T-cell (primary cell): ENCODE measurements at places on chromosomes 3 and 15. TPM values are rescaled to one million over a fixed set of nuclear protein-coding genes. Genes with fewer than 3 reads are reported as not detected.
A peak's percentile ranks its signal among the peaks of the same experiment; 100 is the strongest.

PAK6 gene
- total RNA-seq, result 2.1 TPM

PARP15 gene
- total RNA-seq, result 74.9 TPM

NOX5 gene
- not detected for total RNA-seq

GOLGA6D gene
- 0.13 TPM for total RNA-seq

FRMD5 gene
- 0.23 TPM for total RNA-seq

CPLX3 gene
- 0.26 TPM for total RNA-seq

TUBGCP5 gene
- 17.1 TPM for total RNA-seq

MAGI1 gene
- total RNA-seq, result 0.23 TPM

DNA sequence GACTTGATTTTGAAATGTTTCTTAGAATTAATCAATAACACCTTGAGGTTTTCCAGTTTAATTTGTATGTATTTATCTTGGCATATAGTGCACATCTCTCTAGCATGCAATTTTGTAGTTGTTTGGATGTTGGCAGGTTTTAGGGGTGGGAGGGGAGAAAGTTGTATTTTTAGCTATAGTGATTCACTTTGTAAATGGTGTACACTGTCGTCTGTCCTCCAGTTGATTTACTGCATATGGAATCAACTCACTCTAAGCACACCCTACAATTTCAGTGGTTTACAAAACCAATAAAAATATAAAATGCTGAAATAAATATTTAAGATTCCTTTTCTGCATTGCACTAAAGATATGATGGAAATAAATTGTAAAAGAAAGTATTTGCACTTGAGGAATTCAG lies 199.1 kb downstream of the CDIN1 start:
- H3K27ac ChIP-seq, result no peak overlapping the region
- no peak overlapping the region for H3K4me3 ChIP-seq
- H3K4me1 ChIP-seq, result no peaks in the 10 kb centered on the region
- DNase-seq, result no peak
- H3K27me3 ChIP-seq, result no peaks in the 10 kb centered on the region

GRCh38 chr3:66952357-66952756 lies 45.8 kb upstream of the KBTBD8 start:
- no peaks in the 10 kb centered on the region for H3K36me3 ChIP-seq
- no peak for DNase-seq
- no peak overlapping the region for H3K27ac ChIP-seq
- no peaks in the 10 kb centered on the region for H3K27me3 ChIP-seq

DNA sequence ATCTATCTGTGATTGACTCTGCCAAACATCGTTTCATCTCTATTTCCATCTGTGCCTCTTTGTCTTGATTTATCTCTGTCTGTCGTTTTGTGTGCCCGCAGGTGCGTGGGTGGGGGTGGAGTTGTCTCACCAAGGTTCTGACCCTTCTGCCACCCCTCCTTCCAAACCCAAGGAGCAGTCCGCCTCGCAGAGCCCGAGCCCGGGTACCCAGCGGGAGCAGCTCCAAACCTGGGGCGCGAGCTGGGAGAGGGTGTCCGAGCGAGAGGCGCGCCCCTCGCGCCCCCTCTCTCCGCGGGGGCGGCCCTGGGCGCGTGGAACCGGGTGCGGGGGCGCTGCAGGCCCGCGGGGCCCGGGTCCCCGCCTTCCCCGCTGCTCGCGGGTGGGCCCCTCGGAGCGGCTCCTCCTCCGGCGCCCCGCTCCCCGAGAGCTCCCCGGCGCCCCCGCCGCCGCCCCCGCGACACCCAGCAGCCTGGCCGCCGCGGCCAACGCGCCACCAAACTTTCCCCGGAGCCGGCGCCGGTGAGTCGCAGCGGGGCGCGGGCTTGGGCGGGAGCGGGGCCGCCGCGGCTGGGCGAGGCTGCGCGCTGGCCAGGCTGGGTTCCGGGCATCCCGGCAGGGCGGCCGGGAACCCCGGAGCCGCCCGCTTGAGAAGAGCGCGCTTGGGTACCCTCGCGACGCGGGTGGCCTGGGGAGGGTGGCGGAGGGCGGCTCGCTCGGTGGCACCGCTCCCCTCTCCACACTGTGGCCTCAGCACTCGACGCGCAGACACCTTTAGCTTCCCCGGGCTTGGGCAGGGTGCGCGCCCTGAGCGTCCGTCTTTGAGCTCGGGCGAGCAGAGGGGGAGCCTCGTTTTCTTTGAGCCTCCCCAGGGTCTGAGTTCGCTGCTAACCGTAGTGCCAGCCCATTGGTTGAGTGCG lies at the start of gene HRH1:
HRH1 (plus strand) TSS at position 458 of the 917 bp plus-strand sequence. CDS start 104,545 bp downstream, outside the sequence.
- H3K27ac ChIP-seq, result no peak within 1 kb of the TSS
- peaks cover 7% of the 10 kb centered on the region for H3K27me3 ChIP-seq
- DNase-seq, result no peak

- H3K27me3 ChIP-seq, result no peaks in the 10 kb centered on the region
- no peak for DNase-seq
- peaks cover 7% of the 10 kb centered on the region for H3K4me1 ChIP-seq
- H3K4me3 ChIP-seq, result no peak overlapping the region
- no peak overlapping the region for H3K27ac ChIP-seq
These were observed 84.0 kb upstream of the HERC1 start for GRCh38 chr15:63917588-63918316.

GRCh38 chr3:55718074-55718473 lies 231.0 kb upstream of the WNT5A start:
- H3K36me3 ChIP-seq, result no peaks in the 10 kb centered on the region
- no peaks in the 10 kb centered on the region for H3K4me1 ChIP-seq
- DNase-seq, result no peak

DNA sequence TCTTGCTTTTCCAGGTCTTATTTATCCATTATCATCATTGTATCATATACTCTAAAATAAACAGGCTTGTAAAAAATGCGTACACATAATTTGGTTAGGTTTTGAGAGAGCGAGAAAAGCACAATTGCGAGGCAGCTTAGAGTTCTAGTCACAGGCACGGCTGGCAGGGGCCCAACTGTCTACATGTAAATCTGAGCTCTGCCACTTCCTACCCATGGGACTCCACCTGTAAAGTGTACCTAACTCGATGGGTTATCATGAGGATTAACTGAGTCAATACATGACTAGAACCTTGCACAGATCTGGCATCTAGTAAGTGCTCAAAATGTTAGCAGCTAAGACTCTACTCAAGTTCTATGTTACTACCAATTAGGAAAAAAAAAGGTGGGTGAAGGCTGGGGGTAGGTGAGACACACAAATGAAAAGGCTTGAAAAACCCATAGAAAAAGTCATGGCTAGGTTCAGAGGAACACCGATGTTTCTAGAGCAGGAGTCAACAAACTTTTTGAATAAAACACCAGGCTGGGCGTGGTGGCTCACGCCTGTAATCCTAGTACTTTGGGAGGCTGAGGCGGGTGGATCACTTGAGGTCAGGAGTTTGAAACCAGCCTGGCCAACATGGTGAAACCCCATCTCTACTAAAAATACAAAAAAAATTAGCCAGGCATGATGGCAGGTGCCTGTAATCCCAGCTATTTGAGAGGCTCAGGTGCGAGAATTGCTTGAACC lies 36.2 kb downstream of the GLB1 start:
- no peaks in the 10 kb centered on the region for H3K27me3 ChIP-seq
- H3K4me1 ChIP-seq, result peaks cover 76% of the 10 kb centered on the region
- no peak overlapping the region for H3K4me3 ChIP-seq
- peak; percentile 21 for DNase-seq

GRCh38 chr3:196918968-196919367 lies 23.4 kb downstream of the NCBP2 start:
- no peak for DNase-seq
- no peak overlapping the region for H3K4me3 ChIP-seq
- H3K27me3 ChIP-seq, result no peaks in the 10 kb centered on the region
- H3K4me1 ChIP-seq, result no peaks in the 10 kb centered on the region
- H3K36me3 ChIP-seq, result peaks cover 6% of the 10 kb centered on the region
- H3K27ac ChIP-seq, result no peak overlapping the region

- no peaks in the 10 kb centered on the region for H3K27me3 ChIP-seq
- DNase-seq, result no peak
- no peaks in the 10 kb centered on the region for H3K4me1 ChIP-seq
- no peak overlapping the region for H3K27ac ChIP-seq
These were observed 159.4 kb downstream of the CDIN1 start for GRCh38 chr15:36738817-36739216.

- no peak overlapping the region for H3K4me3 ChIP-seq
- H3K4me1 ChIP-seq, result no peaks in the 10 kb centered on the region
- DNase-seq, result no peak
- no peaks in the 10 kb centered on the region for H3K36me3 ChIP-seq
These were observed 34.2 kb upstream of the INO80 start for GRCh38 chr15:41150279-41150678.

- no peak for DNase-seq
- peaks cover 4% of the 10 kb centered on the region for H3K27me3 ChIP-seq
- H3K36me3 ChIP-seq, result no peaks in the 10 kb centered on the region
These were observed 14.5 kb upstream of the RBSN start for GRCh38 chr3:15113471-15113870.

GRCh38 chr3:17407576-17407975 lies 334.9 kb downstream of the TBC1D5 start:
- no peak overlapping the region for H3K27ac ChIP-seq
- no peaks in the 10 kb centered on the region for H3K27me3 ChIP-seq
- no peaks in the 10 kb centered on the region for H3K4me1 ChIP-seq
- DNase-seq, result no peak
- no peak overlapping the region for H3K4me3 ChIP-seq

- no peak overlapping the region for H3K4me3 ChIP-seq
- H3K27me3 ChIP-seq, result no peaks in the 10 kb centered on the region
- DNase-seq, result no peak
- H3K27ac ChIP-seq, result no peak overlapping the region
These were observed 32.0 kb downstream of the UBE3A start for GRCh38 chr15:25406846-25407245.

GRCh38 chr3:44993471-44994205 lies 17.6 kb downstream of the EXOSC7 start:
- peaks cover 20% of the 10 kb centered on the region for H3K4me1 ChIP-seq
- no peak overlapping the region for H3K4me3 ChIP-seq
- H3K36me3 ChIP-seq, result peaks cover 70% of the 10 kb centered on the region
- H3K27ac ChIP-seq, result no peak overlapping the region

GRCh38 chr15:65916664-65917406 lies 47.5 kb downstream of the RAB11A start:
- H3K27ac ChIP-seq, result no peak overlapping the region
- no peaks in the 10 kb centered on the region for H3K27me3 ChIP-seq
- DNase-seq, result no peak
- no peak overlapping the region for H3K4me3 ChIP-seq

DNA sequence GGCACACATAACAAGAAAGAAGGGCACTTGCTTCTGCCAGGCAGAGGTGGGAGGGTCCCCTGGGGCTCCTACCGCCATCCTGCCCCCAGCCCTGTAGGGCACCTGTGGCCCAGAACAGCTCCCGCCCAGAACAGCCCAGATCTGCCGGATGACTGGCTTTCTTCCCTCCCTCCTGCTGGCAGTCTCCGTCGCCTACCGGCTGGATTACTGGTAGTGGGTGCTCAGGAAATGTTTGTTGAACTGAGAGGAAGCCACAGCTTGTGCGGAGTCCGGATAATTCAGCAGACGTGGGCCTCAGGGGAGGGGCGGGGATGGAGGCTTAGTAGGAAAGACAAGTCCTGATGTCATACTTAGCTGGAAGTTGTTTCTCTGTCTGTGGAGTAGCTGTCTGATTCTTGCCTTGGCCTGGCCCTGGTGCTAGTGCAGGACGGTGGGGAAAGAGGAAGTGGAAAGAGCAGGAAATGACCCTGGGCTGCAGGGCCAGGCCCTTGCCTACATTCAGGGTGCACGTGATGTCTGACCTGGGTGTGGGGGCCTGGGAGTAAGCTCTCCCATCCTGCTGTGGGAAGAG lies 6.7 kb downstream of the CCDC9B start:
- DNase-seq, result peak; percentile 30
- H3K4me1 ChIP-seq, result peaks cover 33% of the 10 kb centered on the region
- no peak overlapping the region for H3K4me3 ChIP-seq
- no peak overlapping the region for H3K27ac ChIP-seq
- H3K27me3 ChIP-seq, result peaks cover 15% of the 10 kb centered on the region

DNA sequence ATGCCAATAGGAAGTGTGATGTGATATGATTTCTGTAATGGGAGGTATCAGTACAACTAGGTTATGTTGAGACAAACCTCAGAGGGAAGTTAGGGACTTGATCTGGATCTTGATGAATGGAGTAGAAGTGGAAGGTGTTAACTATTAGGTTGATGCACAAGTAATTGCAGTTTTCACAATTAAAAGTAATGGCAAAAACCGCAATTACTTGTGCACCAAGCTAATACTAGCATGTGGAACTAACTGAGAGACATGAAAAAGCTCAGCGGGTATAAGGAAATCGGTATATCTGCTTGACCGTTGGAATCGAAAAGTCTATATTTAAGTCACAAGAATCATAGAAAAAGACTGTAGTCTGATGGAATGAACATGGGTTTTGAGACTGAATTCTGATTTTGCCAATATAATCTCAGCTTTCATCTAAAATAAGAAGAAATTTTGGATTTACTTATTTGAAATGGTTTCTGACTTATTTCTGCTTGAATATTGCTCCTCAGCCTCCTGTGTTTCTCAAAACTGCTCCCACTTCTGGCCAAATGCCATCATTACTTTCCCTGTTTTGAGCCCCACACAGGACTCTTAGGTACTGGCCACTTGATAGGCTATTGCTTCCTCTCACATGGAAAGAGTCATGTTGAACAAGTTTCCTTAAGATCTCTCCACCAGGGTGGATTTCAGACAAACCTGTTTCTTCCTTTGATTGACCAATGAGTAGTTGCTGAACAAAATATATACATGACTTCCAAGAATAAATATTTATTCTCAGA lies 271.5 kb upstream of the COL8A1 start:
- H3K27ac ChIP-seq, result no peak overlapping the region
- H3K4me3 ChIP-seq, result no peak overlapping the region
- no peaks in the 10 kb centered on the region for H3K4me1 ChIP-seq
- no peaks in the 10 kb centered on the region for H3K27me3 ChIP-seq

DNA sequence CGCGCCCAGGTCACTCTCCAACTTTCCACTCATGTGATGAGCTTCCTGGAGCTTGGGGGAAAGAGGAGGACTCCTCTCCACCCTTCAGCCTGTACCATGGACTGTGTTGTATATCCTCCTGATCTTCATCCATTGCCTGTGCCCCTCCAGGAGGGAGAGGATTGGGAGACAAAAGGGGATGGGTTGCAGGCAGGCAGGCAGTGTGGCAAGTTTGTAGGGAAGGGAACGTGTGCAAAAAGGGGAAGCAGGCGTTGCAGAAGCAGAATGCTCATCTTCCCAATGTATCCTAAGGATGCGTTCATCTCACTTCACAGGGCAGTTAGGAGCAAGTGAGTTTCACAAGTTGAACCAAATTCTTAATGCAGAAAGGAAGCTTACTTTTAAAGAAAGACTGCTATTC lies 28.1 kb upstream of the GHSR start:
- no peak overlapping the region for H3K27ac ChIP-seq
- no peak overlapping the region for H3K4me3 ChIP-seq

DNA sequence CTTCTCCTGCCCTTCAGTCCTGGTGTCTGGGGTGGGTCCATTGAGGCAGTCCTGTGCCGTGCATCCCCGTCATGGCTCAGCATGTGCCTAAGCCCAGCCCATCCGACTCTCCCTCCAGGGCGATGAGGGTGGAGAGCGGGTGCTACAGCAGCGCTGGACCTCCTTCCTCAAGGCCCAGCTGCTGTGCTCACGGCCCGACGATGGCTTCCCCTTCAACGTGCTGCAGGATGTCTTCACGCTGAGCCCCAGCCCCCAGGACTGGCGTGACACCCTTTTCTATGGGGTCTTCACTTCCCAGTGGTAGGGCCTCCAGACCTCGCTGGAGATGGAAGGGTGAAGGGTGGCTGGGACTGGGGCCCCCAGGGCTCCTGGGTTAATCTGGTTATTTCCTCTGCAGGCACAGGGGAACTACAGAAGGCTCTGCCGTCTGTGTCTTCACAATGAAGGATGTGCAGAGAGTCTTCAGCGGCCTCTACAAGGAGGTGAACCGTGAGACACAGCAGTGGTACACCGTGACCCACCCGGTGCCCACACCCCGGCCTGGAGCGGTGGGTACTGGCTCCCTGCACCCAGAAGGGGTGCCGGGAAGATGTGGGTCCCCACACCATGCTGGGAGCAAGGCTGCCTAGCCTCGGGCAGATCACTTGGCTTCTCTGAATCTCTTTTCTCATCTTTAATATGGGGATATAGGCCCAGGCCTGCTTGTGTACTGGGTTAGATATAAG lies 10.1 kb downstream of the CIB1 start:
- H3K36me3 ChIP-seq, result peaks cover 50% of the 10 kb centered on the region
- H3K4me3 ChIP-seq, result no peak overlapping the region
- H3K27ac ChIP-seq, result no peak overlapping the region
